SK-N-MC (cell line): ENCODE measurements at places on chromosomes 6 and 20.

DNA sequence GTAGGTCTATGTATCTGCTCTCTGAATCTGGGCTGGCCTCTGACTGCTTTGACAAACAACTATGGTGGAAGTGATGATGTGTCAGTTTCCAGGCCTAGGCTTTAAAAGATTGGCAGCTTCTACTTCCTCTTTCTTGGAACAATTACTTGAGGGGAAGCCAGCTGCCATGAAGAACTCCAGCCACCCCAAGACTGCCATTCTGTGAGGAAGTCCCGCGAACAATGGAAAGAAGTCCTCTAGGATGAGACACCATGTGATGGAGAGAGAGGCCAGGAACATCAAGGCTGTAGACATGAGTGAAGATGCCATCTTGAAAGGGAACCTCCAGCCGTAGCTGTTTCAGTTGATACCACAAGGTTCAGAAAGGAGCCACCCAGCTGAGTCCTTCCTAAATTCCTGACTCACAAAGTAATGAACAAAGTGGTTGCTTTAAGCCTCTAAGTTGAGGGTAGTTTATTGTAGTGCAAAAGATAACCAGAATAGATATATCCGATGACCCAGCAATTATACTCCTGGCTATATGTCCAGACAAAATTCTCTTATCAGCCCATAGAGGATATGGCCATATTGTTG lies 15.3 kb upstream of the TCF15 start:
- DNase-seq: no peak

- no peak for DNase-seq
Observed at GRCh38 chr6:10720265-10720959, 2.5 kb upstream of the TMEM14C start.

- DNase-seq: no peak
Observed at GRCh38 chr6:35063701-35064280, 77.3 kb downstream of the TCP11 start.

DNA sequence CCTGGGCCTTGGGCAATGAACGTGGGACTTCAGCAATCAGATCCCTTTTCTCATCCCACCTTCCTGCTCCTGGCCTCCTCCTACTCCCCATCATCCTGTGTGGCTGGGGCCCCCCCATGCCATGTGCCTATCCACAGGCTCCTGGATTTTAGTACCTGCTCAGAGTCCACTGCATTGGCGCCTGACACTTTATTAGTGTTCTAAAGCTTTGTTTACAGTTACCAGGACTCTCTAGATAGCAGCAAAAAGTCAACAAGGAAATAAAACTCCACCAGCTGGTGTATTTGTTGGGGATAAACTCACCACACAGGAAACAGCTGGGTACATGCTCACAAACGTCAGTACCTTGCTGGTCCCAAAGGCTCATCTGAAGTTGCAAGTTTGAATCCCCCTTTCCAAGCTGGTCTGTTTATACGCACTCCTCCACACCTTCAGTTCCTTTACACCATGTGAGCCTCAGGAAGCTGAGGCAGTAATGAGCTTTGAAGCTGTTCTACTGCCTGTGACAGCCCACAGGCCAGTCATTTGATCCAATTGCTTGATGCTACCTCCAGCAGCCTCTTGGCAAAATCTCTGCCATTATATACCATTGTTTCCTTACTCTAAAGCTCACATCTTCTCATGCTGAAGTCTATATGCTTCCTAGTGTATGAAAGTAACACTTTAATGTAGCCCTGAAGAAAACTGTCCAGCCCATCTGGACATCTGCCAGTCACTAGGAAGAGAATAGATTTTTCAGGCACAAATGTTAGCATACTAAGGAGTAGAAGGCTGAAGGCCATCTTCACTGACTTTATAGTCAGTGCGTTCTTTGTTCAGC lies 76.6 kb downstream of the ANKEF1 start:
- no peak for DNase-seq

DNA sequence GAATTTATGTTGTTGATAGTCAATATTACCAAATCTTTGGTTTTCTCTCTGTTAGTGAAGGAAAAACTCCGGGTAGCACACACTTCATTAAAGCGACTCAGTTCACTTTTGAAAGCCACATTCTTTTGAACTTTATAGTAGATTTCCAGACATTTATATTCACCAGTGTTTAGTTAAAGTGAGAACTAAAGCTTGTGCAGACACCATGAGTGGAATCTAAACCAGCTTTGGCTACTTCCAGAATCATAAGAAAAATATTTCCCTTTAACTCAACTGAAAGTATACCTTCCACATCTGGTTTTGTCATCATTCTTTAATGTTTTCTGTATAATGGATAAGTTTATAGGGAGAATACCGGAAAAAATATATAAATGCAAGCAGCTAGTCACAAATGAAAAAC lies 92.1 kb upstream of the COL21A1 start:
- DNase-seq: no peak

DNA sequence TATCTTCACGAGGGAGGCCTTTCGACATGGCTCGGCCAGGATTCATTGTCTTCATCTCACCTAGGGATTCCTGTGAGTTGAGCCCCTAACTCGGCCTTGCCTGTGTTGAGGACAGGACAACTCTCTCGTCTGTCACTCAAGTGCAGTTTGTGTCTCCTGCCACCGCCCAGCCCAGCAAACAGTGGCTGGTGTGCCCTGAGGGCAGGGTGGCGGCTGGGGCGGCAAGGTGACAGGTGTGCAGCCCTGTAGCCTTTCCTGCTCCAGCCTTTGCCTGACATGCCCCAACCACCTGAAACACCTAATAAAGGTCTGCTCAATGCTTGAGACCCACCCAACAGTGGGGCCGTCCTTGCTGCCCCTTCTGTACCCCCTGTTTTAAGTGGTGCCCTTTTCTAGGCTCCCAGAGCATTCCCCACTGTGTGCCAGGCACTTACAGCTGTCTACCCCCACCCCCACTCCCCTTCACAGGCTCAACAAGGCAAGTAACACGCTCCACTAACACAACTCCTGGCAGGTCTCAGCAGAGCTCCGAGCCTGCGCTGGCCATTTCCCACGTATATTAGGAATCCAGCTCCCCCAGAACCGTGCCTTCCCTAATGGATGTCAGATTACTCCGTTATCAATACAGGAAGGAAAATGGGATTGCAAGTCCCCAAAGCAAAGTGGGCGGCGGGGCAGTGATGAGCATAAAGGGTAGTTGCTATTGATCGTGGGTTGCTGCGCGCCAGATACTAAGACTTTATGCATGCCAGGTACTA lies 17.7 kb downstream of the GFRA4 start:
- no peak for DNase-seq

DNA sequence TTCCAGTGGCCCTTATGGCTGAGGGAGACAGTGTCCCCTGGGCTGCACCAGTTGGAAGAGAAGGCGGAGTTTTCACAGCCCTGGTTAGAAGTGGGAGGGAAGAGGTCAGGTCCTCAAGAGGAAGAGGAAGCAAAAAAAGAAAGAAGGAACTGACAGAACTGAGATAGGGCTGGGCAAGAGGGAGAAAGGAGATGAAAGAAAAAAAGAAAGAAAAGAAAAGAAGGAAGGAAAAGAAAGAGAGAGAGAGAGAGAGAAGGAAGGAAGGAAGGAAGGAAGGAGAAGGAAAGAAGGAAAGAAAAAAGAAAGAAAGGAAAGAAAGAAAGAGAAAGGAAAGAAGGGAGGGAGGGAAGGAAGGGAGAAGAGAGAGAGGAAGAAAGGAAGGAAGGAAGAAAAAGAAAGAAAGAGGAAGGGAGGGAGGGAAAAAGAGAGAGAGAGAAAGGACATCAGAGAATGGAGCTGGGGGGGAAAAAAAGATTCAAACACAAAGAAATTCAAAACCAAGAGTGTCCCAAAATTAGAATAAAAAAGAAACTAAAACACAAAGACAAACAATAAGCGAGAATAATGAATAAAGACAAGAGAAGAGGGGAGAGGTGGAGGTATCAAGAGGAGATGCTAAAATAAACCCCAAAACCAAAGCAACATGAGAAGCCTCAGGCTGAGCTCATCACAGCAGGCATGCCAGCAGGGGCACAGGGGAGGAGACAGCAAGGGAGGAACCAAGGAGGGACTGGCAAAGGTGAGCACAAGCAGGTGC lies 5.3 kb upstream of the FUCA2 start:
- DNase-seq: no peak

GRCh38 chr6:7175462-7175861 lies 67.7 kb downstream of the RREB1 start:
- no peak for DNase-seq

- no peak for DNase-seq
Observed at GRCh38 chr6:92848459-92848858, 570.9 kb downstream of the EPHA7 start.

GRCh38 chr6:47182291-47182957 lies 127.3 kb downstream of the TNFRSF21 start:
- DNase-seq: no peak

GRCh38 chr6:43836507-43837240 lies 66.7 kb downstream of the VEGFA start:
- DNase-seq: no peak

DNA sequence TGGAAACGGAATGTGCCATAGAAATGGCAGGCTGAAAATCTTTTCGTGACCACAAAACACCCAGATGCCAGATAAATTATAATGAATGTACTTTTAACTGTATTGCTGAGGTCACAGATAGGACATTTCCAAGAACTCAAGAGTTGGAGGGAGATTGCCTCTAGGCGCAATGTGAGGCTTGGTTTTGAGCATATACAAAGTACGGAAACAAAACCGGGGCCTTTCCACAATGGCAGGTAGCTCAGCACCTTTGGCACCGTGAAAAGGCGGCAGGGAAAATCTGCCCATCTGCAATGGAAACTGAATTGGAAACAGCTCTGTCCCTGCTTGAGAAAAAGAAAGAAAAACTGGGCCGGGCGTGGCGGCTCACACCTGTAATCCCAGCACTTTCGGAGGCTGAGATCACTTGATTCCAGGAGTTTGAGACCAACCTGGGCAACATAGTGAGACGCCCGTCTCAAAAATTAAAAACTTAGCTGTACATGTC lies 10.5 kb upstream of the C20orf144 start:
- DNase-seq: no peak
